T-cell (primary cell): ENCODE measurements at places on chromosomes 16 and 17.

DNA sequence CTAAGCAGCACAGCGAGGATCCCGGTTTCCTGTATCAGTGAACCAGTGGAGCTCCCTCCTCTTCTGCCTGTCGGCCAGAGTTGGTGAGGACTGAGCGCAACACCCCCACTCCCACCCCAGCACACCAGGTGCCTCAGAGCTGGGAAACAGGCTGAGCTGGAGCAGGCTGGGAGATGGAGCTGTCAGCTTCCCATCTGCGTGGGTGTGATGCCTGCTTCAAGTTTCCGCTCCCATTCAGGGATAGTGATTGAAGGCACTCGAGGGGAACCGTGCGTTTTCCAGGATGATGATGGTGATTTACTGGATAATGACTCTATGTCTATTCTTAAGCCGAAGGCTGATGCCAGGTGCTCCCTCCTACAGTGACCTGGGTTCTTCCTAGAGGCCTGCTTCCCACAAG lies 144.5 kb downstream of the TMEM132E start:
- DNase-seq = no peak

- no peak for DNase-seq
These were observed 2.8 kb upstream of the PRKAR1A start for GRCh38 chr17:68509141-68510057.

GRCh38 chr16:13997526-13997925 lies 73.6 kb upstream of the MRTFB start:
- no peak for DNase-seq

GRCh38 chr16:12900599-12901203 lies 697 bp upstream of the SHISA9 start:
- no peak for DNase-seq

GRCh38 chr16:88358023-88358420 lies 24.7 kb upstream of the ZNF469 start:
- no peak for DNase-seq
